ENCODE measurements at places on chromosomes 2 and 18. TPM values are rescaled to one million over a fixed set of nuclear protein-coding genes. Genes with fewer than 3 reads are reported as not detected.
A peak's percentile ranks its signal among the peaks of the same experiment; 100 is the strongest.

DNA sequence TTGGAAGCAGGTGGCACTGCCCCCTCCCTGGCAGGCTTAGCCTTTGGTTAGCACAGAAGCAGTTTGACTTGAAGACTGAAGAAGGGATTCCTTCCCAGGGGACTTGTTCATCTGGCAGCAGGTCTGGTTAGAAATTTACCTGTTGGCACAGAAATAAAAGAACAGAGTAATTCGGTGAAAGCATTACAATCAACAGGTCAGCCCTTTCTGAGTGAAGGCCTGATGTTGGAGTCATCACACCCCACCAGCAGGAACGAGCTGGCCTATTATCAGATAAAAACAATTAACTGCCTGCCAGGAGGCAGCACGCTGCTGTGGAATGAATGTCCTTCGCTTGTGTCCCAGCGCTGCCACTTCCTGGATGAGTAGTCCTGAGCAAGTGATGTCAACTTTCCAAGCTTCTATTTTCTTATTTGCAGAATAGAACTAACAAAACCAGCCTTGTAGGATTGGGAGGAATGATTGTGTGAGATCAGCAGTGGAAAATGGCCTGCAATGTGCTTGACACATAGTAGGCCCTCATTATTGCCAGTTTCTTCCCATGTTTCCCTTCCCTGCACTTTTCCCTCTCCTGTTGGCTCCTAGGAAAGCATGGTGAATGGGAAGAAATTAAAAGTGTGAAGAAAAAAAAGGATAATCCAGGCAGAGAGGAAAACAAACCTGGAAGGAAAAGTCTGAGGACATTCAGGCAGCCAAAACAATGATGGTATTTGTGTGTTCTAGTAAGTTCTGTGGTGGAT lies 29.0 kb downstream of the LGALSL start:
- H3K4me1 ChIP-seq, result peaks cover 16% of the 10 kb centered on the region
- peak overlapping the region; percentile 13 for H3K27ac ChIP-seq
- no peak overlapping the region for H3K4me3 ChIP-seq
- peaks cover 14% of the 10 kb centered on the region for H3K27me3 ChIP-seq
- H3K36me3 ChIP-seq, result no peaks in the 10 kb centered on the region

GRCh38 chr2:23926290-23926749 lies 603 bp downstream of the ATAD2B start:
- H3K27me3 ChIP-seq, result no peaks in the 10 kb centered on the region
- H3K36me3 ChIP-seq, result peaks cover 4% of the 10 kb centered on the region
- peak overlapping the region; percentile 100 for H3K27ac ChIP-seq
- peak overlapping the region; percentile 96 for H3K4me3 ChIP-seq

- H3K4me3 ChIP-seq, result peak overlapping the region; percentile 85
- H3K36me3 ChIP-seq, result no peaks in the 10 kb centered on the region
- DNase-seq, result no peak
Observed at GRCh38 chr2:156340377-156340776, 7.9 kb upstream of the NR4A2 start.

DNA sequence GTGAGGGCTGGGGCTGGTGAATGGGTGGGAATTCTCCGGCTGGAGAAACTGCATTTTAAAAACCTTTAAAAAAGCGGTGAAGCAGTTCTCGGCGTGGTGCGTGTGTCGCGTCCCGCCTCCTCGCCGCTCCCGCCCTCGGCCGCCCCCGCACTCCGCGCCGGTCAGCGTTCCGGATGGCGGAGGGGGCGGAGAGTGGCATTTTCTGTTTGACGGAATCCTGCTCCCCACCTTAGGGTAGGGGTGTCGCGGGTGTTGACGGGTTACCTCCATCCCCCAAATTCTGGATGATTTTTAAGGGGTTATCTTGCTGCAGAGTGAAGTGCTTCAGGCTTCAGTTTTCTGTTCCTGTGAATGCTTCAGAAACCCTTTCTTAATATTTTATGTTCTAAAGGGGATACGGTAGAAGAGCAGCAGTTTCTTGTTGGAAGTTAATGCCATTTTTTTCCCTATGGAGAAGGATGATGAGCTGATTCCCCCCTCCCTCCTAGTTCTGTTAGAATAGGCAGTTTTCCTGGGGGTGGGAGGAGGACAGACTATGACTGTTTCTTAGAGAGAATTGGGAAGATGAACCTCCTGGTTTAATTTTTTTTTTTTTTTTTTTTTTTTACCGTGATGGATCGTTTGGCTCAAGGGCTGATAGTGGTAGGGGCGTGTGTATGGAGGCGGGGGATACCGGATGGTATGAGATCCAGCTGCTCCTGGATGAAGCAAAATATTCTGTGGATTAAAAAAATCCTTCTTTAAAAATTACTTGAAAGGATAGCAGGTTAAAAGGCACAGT lies 756 bp downstream of the ABI2 start:
- peaks cover 3% of the 10 kb centered on the region for H3K36me3 ChIP-seq
- peak overlapping the region; percentile 92 for H3K27ac ChIP-seq
- H3K27me3 ChIP-seq, result no peaks in the 10 kb centered on the region

DNA sequence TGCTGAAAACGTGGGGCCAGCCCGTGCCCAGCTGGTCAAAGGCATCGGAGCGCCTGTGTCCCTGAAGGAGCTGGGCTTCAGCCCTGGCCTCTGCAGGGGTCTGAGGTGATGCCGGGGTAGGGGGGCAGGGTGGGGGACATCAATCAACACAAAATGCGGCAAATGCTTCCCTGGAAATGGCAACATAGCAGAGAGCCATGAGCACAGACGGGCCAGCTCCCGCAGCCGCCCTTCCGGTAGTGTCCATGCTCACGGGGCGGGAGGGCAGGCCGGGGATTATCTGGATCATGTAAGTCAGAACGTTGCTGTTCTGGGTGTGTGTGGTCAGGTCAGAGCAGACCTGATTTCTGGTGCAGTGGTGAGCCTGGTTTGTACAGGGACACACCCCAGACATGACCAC lies 56.5 kb upstream of the TWIST2 start:
- H3K4me3 ChIP-seq, result no peak overlapping the region
- no peak overlapping the region for H3K27ac ChIP-seq
- no peaks in the 10 kb centered on the region for H3K4me1 ChIP-seq
- H3K27me3 ChIP-seq, result peaks cover 18% of the 10 kb centered on the region
- no peak for DNase-seq

DNA sequence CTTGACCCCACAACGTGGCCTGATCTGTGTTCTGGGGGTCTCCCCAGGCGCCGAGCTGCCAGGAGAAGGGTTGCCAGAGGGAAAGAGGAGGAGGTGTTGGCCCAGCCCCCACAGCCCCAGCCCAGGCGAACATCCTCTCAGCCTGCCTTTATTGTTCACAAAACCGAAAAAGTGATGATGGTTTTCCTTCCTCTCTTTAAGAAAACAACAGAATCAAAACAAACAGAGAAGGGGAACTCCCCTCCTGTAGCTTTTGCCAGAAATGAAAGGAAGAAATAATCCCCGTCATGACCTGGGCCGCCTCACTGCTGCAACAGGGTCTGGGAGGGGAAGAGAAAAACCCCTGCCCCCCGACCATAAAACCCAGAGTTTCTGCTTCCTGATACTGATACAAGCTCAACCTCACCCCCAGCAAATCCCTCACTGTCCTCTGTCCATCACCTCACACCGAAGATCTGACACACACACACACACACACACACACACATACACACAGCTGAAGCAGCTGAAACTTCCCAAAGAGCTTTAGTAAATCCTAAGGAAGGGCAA lies 52.0 kb downstream of the ZFP36L2 start:
- peaks cover 47% of the 10 kb centered on the region for H3K4me1 ChIP-seq
- no peaks in the 10 kb centered on the region for H3K27me3 ChIP-seq
- peak overlapping the region; percentile 3 for H3K27ac ChIP-seq
- no peak overlapping the region for H3K4me3 ChIP-seq

- no peak for DNase-seq
- no peak overlapping the region for H3K4me3 ChIP-seq
- no peaks in the 10 kb centered on the region for H3K27me3 ChIP-seq
- H3K4me1 ChIP-seq, result peaks cover 9% of the 10 kb centered on the region
- peaks cover 7% of the 10 kb centered on the region for H3K36me3 ChIP-seq
- H3K27ac ChIP-seq, result no peak overlapping the region
Observed at GRCh38 chr2:151407281-151407680, 2.4 kb upstream of the RIF1 start.

GRCh38 chr18:45057955-45058600 lies 377.4 kb downstream of the SETBP1 start:
- H3K4me1 ChIP-seq, result peaks cover 4% of the 10 kb centered on the region
- no peak overlapping the region for H3K4me3 ChIP-seq
- no peaks in the 10 kb centered on the region for H3K27me3 ChIP-seq
- DNase-seq, result no peak
- no peak overlapping the region for H3K27ac ChIP-seq

DNA sequence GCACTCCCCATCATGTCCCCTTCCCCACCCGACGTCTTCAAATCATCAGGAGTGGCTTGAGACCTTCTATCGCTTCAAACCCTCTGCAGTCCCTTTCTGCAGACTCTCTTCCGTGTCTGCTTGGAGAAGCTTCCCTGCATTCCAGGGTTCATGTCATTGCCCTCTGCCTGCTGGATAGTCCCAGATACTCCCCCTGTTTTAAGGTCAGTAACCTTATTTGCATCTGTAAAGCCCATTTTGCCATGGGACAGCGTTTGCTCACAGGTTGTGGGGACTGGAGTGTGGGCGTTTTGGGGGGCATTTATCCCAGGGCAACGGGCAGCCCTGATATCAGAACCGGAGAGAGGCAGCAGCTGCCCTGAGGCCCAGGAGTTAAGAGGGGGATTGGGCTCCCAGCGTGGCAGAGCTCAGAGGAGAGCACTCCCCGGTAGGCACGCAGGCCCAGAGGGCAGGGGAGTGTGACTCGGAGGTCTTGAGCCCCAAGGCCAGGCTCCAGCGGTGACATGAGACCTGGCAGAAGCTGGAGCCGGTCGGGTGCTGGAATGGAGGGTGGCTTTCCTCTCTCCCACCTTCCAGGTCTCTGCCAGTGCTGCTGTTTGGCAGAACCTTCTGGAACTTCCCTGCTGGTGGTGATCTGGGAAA lies 73.8 kb downstream of the RTP5 start:
- H3K36me3 ChIP-seq, result no peaks in the 10 kb centered on the region
- no peak overlapping the region for H3K27ac ChIP-seq
- H3K4me1 ChIP-seq, result no peaks in the 10 kb centered on the region
- H3K27me3 ChIP-seq, result peaks cover 12% of the 10 kb centered on the region
- no peak for DNase-seq

DNA sequence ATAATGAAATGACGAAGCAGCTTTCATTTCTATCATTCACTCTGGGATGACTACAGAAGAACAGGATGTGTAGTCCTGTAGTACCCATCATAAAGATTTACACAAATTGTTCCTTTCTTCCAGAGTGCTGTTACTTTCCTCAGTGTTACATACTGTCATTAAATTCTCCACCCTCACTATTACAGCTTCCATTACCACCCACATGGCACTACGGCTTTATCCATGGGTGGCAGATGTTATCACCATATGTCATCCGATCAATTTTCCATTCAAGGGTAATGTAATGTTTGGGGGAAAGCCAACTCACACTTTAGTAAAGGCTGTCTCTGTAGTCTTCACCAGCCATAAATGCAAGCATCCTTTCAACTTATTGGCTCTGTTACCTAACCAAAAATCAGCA lies 7.1 kb upstream of the CSRNP3 start:
- H3K4me3 ChIP-seq, result no peak overlapping the region
- DNase-seq, result no peak
- no peaks in the 10 kb centered on the region for H3K27me3 ChIP-seq
- H3K4me1 ChIP-seq, result no peaks in the 10 kb centered on the region

GRCh38 chr2:66853585-66853984 lies 418.7 kb downstream of the MEIS1 start:
- no peak overlapping the region for H3K27ac ChIP-seq
- peaks cover 24% of the 10 kb centered on the region for H3K4me1 ChIP-seq
- no peak overlapping the region for H3K4me3 ChIP-seq
- H3K36me3 ChIP-seq, result peaks cover 4% of the 10 kb centered on the region

DNA sequence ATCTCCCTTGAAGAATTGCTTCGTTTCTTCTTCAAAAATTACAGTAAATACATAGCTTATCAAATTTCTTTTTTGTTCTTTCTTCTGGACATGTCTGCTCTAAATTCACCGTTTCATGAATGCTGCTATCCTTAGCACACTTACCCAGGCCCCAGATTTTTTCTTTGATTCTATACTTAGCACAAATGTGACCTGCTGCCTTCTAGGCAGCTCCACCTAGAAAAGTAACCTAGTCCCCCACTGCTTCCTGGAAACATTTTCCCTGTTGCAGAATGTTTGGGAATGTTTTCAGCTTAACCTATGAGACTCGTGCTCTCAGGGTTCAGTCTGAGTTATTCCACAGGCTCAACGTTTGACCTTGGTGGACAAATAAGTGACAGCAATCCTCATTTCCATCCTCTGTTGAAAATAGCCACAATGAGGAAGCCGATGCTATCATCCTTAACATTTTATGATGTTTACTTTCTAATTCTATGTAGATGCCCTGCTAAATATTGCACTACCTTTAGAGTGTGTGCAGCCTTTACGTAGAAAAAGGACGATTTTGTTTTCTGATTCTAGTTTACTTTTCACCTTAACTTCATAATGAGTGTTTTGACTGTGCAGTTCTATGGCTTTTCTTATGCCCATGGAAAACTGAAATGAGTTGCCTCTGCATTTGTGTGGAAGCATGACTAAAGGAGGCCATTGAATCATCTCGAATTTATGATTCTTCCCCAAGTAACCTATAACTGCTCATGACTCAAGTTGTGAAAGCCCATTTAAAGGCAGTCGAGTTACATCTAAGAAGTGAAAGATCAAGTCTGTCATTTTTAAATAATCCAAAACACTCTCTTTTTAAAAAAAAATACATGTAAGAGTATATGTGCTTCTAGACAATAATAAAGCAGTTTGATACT lies 47.7 kb downstream of the TMEM182 start:
- no peak overlapping the region for H3K27ac ChIP-seq
- no peak overlapping the region for H3K4me3 ChIP-seq
- no peak for DNase-seq

- H3K27ac ChIP-seq, result no peak overlapping the region
- peaks cover 2% of the 10 kb centered on the region for H3K36me3 ChIP-seq
- H3K27me3 ChIP-seq, result no peaks in the 10 kb centered on the region
- DNase-seq, result no peak
- H3K4me3 ChIP-seq, result no peak overlapping the region
- H3K4me1 ChIP-seq, result peaks cover 39% of the 10 kb centered on the region
Observed at GRCh38 chr2:128312411-128312810, 6.3 kb downstream of the HS6ST1 start.

- no peak overlapping the region for H3K4me3 ChIP-seq
- no peak for DNase-seq
- H3K36me3 ChIP-seq, result no peaks in the 10 kb centered on the region
- H3K27ac ChIP-seq, result no peak overlapping the region
Observed at GRCh38 chr2:150809103-150809502, 321.6 kb upstream of the RND3 start.

- peaks cover 42% of the 10 kb centered on the region for H3K4me1 ChIP-seq
- H3K4me3 ChIP-seq, result peak overlapping the region; percentile 58
- H3K27me3 ChIP-seq, result no peaks in the 10 kb centered on the region
- peak overlapping the region; percentile 77 for H3K27ac ChIP-seq
- H3K36me3 ChIP-seq, result no peaks in the 10 kb centered on the region
Observed at GRCh38 chr2:187552828-187553681, 1.2 kb downstream of the TFPI start.

GRCh38 chr2:180196419-180196977 lies 189.4 kb upstream of the CWC22 start:
- no peaks in the 10 kb centered on the region for H3K27me3 ChIP-seq
- H3K4me3 ChIP-seq, result no peak overlapping the region
- peaks cover 1% of the 10 kb centered on the region for H3K4me1 ChIP-seq
- DNase-seq, result no peak

GRCh38 chr2:85649201-85650190 lies 18.5 kb downstream of the SFTPB start:
- no peak overlapping the region for H3K27ac ChIP-seq
- H3K4me1 ChIP-seq, result no peaks in the 10 kb centered on the region
- H3K4me3 ChIP-seq, result no peak overlapping the region
- peaks cover 21% of the 10 kb centered on the region for H3K36me3 ChIP-seq

The FRZB gene
- total RNA-seq, result 45.5 TPM

The POU3F3 gene
- total RNA-seq, result not detected

The SPC25 gene
- 15.8 TPM for total RNA-seq

The LYPD6 gene
- 30.1 TPM for total RNA-seq

All from progenitor cell of endocrine pancreas (in vitro differentiated cells).